ENCODE measurements at places on chromosomes 12 and 14.
A peak's percentile ranks its signal among the peaks of the same experiment; 100 is the strongest.

DNA sequence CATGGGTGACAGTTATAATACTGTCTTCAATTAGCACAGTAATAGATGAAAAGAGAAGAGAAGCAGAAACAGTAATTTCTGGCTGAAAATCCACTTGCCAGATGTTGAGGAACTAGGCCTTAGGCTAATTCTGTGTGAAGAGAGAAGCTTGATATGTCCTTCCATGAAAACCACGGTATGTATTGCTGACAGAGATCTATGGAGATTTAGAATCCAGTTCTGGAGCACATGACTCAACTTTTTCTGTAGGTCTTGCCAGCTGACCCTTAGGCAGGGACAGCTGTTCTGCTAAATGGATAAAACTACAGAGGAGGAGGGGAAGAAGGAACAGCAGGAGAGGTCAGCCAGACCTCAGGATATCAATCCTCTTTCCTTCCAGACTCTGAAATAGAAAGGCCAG, 211.5 kb downstream of the PRKD1 start:
- no peak for DNase-seq

DNA sequence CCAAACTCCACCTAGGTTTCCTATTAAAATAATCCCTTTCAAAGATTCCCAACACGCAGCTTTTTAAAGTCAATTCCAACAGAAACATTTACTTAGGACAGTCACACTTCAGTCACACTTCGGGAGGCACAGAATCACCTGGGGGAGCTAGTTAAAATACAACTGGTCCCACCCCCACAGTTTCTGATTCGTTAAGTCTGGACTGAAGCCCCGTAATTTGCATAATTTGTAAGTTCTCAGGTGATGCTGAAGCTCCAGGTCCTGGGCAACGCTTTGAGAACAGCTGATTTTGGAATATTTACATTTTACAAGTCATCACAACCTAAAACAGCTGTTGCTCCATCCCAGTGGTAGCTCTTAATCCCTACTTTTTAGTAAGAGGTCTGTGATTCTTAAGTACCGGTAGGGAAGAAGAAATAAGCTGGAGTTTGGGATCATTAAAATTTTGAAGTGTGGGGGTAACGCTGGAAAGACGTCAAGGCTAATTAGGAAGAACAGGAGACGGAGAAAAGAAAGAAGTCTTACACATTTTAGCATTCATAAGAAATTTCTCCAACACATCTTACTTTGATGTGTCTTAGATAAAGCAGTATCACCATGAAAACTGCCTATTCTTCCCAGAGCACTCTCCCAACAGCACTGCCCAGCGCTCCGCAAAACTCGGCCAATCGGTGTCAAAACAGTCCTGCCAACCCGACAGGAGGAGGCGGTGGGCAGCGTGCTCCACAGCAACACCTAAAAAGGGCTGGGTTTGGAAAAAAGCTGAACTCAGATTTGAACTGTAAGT, 1.1 kb downstream of the IPO8 start:
- DNase-seq, result peak; percentile 20

DNA sequence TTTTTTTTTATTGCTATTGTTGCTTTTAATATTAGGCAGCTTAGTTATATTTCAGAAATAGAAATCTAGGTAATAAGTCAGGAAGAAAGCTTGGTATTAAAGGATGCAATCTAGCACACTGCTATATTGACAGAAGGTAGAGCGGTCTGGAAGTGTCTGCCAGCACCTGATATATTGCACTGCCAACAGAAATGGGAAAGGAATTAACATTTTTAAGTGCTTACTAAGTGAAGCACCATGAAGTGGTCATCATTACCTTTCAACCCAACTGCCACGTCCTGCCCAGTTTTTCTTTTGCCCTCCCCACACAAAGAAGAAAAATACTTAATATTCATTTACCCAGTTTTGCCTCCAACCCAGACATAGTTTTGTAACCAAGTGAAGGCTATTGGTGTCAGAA, 163.5 kb downstream of the KITLG start:
- DNase-seq, result no peak

GRCh38 chr14:54189333-54189732, 207.5 kb upstream of the CDKN3 start:
- DNase-seq, result no peak

- no peak for DNase-seq
These were observed 82.6 kb downstream of the CCDC92 start for GRCh38 chr12:123889848-123890535.

GRCh38 chr14:88069677-88070076, 64.7 kb downstream of the GPR65 start:
- DNase-seq, result no peak

All from CD4-positive, alpha-beta T cell treated with Interleukin-17A for 4 hours (primary cell).